ENCODE measurements at places on chromosomes 3 and 15.

DNA sequence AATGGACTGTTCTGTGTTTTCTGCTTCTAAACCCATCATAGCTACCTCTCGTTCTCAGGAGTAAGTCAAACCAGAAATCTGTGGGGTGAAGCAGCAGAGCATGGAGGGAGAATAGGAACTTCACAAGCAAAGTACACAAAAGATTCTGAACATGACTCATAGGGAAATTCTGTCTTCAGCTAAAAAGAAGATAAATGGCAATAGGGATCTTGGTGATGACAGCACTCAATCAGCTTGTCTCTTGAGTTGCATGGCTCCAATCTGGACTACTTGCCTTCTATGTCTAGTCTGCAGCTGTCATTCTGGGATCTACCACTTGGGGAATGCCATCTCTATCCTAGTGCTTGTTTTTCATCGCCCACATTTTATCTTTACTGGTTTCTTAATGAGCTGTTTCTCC, 13.5 kb upstream of the GRAMD1C start:
- peak; percentile 9 for DNase-seq

GRCh38 chr3:73203101-73203500, 141.6 kb downstream of the EBLN2 start:
- no peak for DNase-seq

- DNase-seq: no peak
These were observed 15.1 kb downstream of the CTSH start for GRCh38 chr15:78929536-78930264.

GRCh38 chr3:102183186-102183585, 251.6 kb upstream of the ZPLD1 start:
- DNase-seq: no peak

DNA sequence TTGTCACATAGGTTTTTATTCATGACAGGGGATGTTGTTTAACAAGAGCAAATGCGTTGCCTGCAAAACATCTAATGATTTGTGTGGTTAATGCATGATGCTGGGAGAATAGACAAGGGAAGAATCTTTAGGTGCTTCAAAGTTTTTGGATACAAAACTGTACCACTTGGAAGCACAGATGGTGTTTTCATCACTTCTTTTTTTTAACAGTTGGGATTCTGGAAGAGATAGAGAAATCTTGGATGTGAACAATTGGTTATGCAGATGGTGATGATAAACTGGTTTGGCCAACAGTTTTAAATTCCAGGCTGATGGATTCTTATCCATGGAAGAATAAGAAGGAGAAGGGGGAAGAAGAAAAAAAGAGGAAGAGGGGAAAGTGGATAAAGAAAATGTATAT, 379.4 kb downstream of the KCNH8 start:
- DNase-seq: no peak

GRCh38 chr3:46719735-46720271, 2.1 kb upstream of the PRSS50 start:
- no peak for DNase-seq

All from Caco-2 (cell line).